ENCODE measurements at places on chromosomes 2 and 18.

GRCh38 chr2:239381709-239382134 lies 19.1 kb downstream of the HDAC4 start:
- DNase-seq: peak; percentile 42

DNA sequence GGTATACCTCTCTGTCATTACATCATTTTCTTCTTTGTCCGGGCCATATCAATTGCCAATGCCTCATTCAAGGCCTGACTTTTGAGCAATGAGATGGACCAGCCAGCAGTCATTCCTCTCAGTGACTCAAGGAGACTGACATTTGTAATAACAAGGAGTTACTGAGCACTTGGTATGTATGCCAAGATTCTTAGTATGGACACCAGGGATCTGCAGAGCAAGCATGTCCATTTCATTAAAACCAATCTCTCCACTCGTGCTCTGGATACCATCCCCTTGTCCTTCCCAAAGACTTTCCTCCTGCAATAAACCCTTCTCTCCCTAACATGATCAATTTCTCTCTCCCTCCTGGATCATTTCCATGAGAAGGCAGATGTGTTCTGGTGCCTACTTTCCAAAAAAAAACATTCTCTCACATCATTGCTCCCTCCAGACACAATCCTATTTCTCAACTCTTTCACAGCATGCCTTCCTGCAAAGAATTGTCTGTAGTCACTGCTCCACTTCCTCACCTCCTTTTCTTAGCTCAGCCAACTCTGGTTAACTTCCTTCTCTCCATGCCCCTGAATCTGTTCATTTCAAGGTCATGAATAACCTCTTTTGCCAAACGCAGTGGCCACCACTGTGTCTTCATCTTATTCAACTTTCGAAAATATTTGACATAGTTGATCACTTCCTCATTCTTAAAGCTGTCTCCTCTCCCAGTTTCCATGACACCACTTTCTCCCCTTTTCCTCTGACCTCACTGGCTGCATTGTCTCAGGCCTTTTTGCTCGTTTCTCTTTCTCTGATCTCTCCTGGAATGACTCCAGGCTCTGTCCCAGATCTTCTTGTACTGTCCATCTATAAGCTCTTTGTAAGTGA lies 102.8 kb upstream of the CYP1B1 start:
- peak; percentile 72 for DNase-seq

- peak; percentile 32 for DNase-seq
Measured at GRCh38 chr2:126858013-126858412, 40.7 kb upstream of the TEX51 start.

DNA sequence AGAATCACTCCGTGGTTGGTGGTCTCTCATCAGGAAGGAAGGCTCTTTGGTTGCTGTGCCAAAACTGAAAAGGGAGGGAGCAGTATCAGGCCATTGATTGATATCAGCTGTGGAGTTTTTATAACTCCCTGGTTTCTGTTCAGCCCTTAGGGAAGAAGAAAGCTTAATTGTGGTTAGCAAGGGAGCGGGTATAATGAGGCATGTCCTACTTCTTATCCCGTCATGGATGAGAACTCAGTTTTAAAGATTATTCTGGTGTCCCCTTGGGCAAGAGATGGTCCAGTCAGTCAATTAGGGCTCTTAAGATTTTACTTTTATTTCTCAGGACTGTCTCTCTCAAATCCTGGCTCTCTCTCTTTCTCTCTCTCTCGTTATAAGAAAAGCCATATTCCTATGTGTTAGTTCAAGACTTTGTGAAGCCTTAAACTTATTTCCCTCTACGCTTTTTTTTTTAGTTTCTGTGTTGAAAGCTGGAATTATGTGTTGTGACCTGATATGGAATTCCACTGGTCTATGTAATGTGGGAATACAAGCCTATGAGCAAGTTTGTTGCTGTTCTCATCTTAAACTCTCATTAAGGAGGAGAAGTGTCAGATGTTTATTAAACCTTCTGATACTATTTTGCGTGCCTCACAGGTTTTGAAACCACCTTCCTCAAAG lies 514.0 kb upstream of the CDH2 start:
- DNase-seq: no peak

DNA sequence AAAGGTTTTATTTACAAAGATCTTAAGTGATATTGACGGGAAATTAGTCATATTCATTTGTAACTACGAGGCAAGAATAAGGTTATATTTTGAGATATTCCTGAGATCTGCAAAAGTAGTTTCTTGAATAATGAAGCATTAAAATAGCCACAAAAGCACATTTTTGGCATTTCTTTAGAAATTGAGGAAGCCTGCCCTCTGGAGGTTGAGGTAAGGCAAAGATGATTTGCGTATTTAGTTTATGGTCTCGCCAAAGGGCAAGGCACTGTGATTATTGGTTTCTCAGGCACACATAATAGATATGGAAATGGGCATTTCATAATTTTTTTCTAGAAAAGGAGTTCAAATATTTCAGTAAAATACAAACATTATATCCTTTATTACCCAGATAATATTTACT lies 143.7 kb upstream of the RPRM start:
- DNase-seq: no peak

DNA sequence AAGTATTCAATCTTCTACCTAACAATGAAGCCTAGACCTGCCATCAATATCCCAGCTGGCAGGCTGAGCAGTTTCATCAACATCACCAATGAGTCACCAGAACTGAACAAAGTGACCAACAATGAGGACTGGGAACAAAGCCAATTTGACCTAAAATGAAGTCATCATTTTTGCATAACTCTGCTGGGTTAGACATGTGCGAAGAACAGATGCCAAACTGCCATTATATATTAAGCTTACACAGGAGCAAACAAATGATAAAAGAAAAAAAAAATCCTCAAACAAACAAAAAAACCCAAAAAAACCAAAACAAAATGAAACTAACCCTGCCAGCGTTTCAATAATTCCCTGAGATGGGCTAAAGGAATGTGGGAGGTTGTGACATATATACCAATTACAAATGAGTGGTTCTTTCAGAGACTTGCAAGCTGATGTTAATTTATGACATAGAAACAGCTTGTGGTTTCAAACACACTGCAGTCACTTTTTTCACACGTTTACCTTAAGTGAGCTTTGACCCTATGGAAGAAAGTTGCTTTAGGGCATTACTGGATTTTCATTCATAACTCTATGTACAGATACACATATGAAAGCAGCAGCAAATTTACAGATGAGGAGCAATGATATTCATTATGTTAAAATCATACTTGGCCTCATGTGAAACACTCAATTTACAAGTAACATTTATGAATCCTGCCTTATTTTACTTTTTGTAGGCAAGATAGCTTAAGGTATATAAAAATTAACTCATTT lies 56.9 kb upstream of the CCDC141 start:
- no peak for DNase-seq

- no peak for DNase-seq
Measured at GRCh38 chr2:69168950-69169654, 156.1 kb downstream of the ANTXR1 start.

- DNase-seq: no peak
Measured at GRCh38 chr2:233017947-233018346, 4.9 kb upstream of the NGEF start.

DNA sequence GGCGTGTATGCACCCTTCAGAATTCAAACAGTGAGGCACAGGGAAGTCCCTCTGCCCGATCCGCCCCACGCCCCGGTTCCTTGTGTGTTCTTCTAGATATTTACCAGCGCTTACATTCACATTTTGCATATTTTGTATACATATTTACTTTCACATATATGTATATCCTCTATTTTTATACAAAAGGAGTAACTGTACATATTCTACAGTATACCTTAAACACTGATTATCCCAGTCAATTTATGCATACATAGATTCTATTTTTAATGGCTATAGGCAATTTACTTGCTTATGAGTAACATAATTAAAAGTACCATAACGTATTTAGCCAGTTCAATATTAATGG lies 307 bp upstream of the DUSP11 start:
- DNase-seq: no peak

- DNase-seq: no peak
Measured at GRCh38 chr2:222978850-222979249, 73.1 kb upstream of the KCNE4 start.

GRCh38 chr2:158181171-158181570 lies 79.5 kb downstream of the UPP2 start:
- DNase-seq: no peak

DNA sequence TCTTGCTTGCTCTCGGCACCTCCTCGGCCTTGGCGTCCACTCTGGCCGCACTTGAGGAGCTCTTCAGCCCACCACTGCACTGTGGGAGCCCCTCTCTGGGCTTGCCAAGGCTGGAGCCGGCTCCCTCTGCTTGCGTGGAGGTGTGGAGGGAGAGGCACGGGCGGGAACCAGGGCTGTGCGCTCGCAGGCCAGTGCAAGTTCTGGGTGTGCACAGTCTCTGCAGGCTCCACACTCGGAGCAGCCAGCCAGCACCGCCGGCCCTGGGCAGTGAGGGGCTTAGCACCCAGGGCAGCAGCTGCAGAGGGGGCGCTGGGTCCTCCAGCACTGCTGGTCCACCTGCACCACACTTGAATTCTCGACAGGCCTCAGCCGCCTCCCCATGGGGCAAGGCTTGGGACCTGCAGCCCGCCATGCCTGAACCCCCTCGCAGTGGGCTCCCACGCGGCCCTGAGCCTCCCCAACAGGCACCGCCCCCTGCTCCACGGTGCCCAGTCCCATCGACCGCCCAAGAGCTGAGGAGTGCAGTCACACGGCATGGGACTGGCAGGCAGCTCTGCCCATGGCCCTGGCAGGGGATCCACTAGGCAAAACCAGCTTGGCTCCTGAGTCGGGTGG lies 411.2 kb upstream of the CHAC2 start:
- no peak for DNase-seq

- DNase-seq: no peak
Measured at GRCh38 chr2:157303612-157304011, 22.0 kb downstream of the ERMN start.

DNA sequence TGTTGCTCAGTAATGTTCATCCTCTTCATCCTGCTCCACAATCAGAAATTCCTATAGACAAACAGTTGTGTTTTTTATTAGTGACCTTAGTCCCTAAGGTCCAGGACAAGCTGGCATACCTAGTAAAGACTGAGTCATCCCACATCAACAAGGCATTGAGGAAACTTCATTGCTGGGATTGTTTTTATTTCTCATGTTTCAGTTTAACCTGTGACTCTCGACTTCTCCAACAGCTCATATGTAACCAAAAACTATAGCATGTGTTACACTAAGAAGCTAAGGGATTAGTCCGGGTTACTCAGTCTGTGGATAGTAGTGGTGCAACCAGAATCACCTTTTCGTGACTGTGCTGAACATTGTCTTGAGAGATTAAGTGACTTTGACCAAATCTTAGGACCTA lies 292.1 kb downstream of the RDH14 start:
- DNase-seq: no peak

- DNase-seq: no peak
Measured at GRCh38 chr18:74271635-74272034, 20.1 kb downstream of the CYB5A start.

DNA sequence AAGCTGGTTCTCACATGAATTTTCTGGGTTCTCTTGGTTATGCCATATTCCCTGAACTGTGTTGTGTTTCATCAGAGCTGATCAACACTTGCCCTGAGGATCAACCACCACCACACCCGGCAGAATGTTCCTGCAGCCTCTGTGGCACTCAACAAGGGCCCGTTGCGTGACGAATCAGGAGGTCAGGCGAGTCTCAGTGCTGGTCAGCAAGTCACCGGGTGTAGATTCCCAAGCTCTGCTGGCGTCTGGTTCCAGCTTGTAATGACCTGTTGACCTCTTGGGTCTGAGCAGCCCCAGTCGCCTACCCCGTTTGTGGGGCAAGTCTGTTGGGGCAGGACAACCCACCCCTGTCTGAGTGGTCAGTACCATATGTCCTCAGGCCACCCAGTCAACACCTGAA lies 46.0 kb downstream of the ADCY3 start:
- peak; percentile 54 for DNase-seq

- no peak for DNase-seq
Measured at GRCh38 chr2:24840962-24841945, 48.0 kb downstream of the CENPO start.

DNA sequence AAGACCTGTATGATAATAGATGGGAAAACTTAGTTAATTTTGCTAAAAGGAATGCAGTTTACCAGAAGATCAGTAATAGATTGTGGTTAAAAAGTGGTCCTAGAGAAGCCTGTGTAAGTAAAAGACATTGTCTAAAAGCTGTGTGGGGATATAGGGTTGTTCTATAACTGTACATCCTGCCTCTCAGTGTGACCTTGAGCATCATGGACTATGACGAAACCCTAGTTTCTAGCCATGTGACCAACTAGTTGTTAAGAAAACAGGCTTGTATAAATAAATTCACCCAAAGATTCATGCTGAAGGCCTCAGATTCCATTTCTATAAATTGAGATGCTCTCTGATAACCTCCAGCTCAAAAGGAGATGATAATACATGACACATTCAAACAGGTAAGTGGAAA lies 160.7 kb downstream of the IKZF2 start:
- no peak for DNase-seq

DNA sequence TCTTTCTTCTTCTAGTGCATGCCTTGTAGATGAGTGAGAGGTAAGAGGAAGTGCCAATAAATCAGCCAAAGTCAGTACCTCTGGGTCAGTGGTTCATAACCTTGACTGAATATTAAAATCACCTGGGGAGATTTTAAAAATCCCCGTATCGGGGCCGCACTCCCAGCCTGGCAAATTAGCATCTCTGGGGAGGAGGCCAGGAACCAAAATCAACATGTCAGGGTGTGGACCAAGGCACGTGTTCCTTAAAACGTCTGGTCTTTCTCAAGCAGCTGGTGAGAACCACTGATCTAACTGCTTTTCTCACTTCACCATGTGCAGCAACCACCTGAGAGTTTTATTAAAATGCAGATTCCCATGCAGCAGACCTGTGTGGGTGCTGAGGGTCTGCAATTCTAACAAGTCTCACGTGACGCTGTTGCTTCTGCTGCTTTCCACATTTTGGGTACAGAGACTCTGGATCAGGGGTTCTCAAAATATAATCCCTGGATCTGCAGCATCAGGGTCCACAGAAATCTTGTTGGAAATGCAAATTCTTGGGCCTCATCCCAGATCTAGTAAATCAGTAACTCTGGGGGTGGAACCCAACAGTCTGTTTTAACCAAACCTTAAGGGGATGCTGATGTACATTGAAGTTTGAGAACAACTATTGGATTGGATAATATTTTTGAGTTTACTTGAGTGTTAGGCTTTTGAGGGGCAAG lies 49.5 kb downstream of the CHST9 start:
- DNase-seq: no peak

- no peak for DNase-seq
Measured at GRCh38 chr2:118505436-118505835, 342.0 kb downstream of the EN1 start.

DNA sequence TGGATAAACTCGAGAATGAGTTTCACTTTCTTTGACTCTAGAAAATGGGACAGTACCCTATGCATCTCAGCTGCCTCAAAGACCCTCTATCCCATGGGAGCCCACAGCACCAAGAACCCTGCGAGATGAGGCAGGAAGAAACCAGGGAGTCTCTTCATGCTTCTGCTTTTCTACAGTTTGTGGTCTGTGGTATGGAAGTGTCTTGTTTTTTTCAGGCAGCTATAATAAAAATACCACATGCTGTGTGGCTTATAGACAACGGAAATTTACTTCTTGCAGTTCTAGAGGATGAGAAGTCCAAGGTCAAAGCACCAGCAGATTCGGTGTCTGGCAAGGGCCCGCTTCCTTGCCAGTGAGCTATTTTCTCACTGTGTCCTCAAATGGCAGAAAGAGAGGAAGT lies 257.9 kb downstream of the SUCLG1 start:
- DNase-seq: no peak

- no peak for DNase-seq
Measured at GRCh38 chr2:215507136-215507535, 71.3 kb upstream of the FN1 start.

GRCh38 chr18:13565228-13565627 lies 161.1 kb downstream of the FAM210A start:
- DNase-seq: no peak
